ENCODE measurements at places on chromosomes 16 and 17.

DNA sequence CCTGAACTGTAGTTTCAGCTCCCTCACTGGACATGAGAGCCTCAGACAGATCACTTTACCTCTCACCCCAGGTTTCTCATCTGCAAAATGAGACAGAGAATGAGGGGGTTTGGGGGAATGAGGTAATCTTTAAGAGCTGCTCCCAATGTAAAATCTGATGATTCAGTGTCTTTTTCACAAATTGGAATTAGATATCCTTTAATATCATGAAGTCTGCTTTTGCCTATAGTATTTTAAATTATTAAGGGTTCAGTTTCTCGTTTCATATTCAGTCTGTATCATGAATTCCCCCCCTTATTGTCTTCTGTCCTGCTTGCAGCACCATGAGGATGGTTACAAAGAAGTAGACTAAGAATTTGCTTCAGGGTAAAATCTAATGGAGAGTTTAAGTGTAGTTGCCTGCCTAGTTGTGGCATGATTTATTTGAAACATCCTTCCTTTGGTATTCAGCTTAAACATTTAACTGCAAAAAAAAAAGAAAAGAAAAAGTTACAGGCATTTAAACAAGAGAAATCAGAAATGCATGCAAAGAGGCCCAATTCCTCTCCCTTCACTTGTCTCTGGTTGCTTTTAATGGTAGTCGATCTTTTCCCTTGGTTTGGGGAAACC is 77.3 kb downstream of the WNT3 start:
- DNase-seq, result no peak

DNA sequence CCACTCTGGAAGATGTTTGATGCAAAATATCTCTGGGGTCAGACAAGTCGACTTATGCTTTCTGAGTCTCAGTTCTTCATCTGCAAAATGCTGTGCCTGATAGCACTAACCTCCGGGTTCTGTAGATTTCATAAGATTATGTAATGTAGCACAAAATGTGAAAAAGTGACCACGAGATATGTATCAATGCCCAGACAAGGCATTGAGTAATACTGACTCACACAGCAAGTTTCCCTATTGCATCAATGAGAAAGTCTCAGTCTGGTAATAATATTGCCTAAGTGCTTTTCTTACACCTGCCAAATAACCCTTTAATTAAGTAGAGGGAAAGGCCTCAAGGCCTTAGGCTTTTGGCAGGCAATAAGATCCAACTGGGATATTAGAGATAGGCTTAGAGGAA is 41.4 kb upstream of the MMP2 start:
- DNase-seq, result no peak

GRCh38 chr17:40895106-40895730 is 10.2 kb upstream of the KRT20 start:
- DNase-seq, result no peak

GRCh38 chr16:81861915-81862314 is 82.8 kb downstream of the PLCG2 start:
- DNase-seq, result no peak

- DNase-seq, result no peak
These were observed 28.3 kb downstream of the ALDH3A2 start for GRCh38 chr17:19676896-19677295.

GRCh38 chr16:67283826-67284555 is 4.7 kb downstream of the PLEKHG4 start:
- DNase-seq, result no peak

DNA sequence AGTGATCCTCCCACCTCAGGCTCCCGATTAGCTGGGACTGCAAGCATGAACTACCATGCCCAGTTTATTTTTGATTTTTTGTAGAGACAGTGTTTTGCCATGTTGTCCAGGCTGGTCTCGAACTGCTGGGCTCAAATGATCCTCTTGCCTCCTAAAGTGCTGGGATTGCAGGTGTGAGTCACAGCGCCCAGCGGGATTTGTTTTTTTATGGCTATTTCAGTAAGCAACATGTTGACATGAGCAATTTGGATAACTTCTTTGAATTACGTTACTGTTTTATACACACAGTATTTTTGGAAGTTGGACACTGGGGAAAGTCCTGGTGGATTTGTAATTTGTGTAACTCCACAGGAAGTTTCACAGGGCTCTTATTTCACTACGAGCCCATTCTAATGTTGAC is 18.5 kb upstream of the RHOT1 start:
- DNase-seq, result no peak

- DNase-seq, result no peak
These were observed 73.6 kb downstream of the KLHDC4 start for GRCh38 chr16:87692176-87692575.

- no peak for DNase-seq
These were observed 54.4 kb downstream of the MPRIP start for GRCh38 chr17:17096438-17097178.

- no peak for DNase-seq
These were observed 18.2 kb downstream of the SCN4A start for GRCh38 chr17:63954402-63955063.

GRCh38 chr16:86791287-86792035 is 213.1 kb downstream of the FOXL1 start:
- DNase-seq, result peak; percentile 42

DNA sequence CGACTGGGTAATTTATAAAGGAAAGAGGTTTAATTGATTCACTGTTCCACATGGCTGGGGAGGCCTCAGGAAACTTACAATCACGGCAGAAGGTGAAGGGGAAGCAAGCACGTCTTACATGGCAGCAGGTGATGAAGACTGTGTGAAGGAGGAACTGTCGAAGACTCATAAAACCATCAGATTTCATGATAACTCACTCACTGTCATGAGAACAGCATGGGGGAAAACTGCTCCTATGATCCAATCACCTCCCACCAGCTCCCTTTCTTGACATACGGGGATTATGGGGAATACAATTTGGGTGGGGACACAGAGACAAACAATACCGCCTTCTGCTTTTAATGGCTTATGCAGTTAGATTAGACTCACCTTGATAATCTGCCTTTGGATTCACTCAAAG is 19.4 kb upstream of the IRF8 start:
- no peak for DNase-seq

- DNase-seq, result no peak
These were observed 8.6 kb downstream of the ESRP2 start for GRCh38 chr16:68227183-68227793.

- peak; percentile 81 for DNase-seq
These were observed 14.2 kb downstream of the ANKFY1 start for GRCh38 chr17:4249452-4250029.

DNA sequence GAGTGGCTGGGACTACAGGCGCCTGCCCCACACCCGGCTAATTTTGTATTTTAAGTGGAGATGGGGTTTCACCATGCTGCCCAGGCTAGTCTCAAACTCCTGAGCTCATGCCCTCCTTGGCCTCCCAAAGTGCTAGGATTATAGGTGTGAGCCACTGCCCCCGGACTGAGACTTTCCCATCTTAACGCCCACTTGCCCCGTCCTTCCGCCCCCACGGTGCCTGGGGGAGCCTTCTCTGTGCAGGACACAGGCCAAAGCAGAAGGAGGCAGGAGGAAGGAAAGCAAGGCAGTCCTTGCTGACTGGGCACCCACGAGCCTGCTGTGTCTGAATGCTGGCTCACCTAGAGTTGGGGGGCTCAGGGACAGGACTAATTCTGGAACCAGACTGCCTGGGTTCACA is 17.6 kb upstream of the GNG13 start:
- DNase-seq, result no peak

- no peak for DNase-seq
These were observed 78.4 kb downstream of the CNGB1 start for GRCh38 chr16:57892447-57893096.

DNA sequence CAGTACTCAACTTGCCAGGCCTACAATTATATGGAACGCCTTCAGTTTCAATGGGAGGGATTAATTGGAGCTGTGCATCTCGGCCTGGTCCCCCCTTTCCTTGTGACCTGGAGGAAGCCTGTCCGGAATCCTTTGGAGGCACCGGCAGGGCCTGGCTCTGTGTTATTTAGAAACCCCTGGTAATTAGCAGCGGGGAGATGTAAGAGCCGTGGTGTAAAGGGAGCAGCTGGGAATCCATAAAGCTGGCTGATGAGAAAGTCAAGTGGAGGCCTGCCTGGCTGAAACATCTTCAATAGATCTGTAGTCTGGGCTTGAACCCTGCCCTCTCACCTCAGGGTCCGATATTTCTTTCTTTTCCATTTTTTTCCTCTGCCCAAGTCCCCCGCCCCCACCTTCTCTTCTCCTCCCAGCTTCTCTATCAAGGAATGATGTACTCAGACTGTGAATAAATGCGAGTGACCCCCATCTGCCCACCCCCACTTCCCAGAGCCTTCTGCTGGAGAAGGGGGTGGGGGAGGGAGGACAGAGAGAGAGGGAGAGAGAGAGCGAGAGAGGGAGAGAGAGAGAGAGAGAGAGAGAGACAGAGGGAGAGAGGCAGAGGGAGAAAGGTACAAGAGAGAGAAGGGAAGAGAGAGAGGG is 495.5 kb upstream of the ZFHX3 start:
- DNase-seq, result no peak

- no peak for DNase-seq
These were observed 32.4 kb upstream of the ENPP7 start for GRCh38 chr17:79698146-79698846.

DNA sequence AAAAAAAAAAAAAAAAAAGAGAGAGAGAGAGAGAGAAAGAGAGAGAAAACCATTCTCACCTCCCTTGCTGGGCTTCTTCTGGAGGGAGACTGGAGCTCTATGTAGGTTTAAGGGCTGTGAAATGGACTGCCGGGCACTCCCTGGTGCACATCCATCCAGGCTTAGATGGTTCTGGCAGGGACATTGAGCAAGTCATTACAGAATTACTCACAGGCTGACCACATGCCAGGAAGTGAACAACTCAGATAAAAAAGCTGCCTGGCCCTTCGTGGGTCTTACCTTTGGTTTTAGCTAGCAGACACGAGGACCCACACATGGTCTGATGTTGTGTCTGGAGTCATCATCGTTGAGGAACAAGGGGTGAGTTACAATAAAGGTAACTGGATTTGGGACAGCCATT is 847.4 kb upstream of the EEF2KMT start:
- no peak for DNase-seq

DNA sequence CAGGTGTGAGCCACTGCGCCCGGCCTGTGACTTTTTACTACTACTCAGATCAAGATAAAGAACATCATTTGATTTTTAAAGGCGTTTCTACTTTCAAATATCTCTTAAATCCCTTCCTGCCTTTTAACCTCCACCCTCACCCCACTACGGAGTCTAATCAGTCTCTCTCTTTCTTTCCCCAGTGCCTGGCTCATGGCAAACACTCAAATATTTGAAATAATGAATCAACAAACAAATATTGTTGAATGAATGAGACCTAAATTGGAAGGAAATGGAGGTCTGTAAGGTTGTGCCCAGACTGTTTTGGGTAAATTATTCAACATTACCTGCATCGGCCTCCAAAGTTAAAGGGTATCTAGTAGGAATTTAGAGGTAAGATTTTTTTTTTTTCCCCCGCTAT is 14.7 kb downstream of the COPZ2 start:
- DNase-seq, result no peak

- peak; percentile 80 for DNase-seq
These were observed 7.6 kb downstream of the HDAC5 start for GRCh38 chr17:44115585-44116415.

GRCh38 chr16:53041320-53042051 is 11.2 kb downstream of the CHD9NB start:
- DNase-seq, result peak; percentile 59

- DNase-seq, result peak; percentile 33
These were observed 5.7 kb upstream of the LPO start for GRCh38 chr17:58232707-58233156.

GRCh38 chr16:61820398-61820797 is 215.8 kb downstream of the CDH8 start:
- DNase-seq, result no peak

GRCh38 chr17:41680426-41681040 is 8.2 kb upstream of the EIF1 start:
- no peak for DNase-seq

DNA sequence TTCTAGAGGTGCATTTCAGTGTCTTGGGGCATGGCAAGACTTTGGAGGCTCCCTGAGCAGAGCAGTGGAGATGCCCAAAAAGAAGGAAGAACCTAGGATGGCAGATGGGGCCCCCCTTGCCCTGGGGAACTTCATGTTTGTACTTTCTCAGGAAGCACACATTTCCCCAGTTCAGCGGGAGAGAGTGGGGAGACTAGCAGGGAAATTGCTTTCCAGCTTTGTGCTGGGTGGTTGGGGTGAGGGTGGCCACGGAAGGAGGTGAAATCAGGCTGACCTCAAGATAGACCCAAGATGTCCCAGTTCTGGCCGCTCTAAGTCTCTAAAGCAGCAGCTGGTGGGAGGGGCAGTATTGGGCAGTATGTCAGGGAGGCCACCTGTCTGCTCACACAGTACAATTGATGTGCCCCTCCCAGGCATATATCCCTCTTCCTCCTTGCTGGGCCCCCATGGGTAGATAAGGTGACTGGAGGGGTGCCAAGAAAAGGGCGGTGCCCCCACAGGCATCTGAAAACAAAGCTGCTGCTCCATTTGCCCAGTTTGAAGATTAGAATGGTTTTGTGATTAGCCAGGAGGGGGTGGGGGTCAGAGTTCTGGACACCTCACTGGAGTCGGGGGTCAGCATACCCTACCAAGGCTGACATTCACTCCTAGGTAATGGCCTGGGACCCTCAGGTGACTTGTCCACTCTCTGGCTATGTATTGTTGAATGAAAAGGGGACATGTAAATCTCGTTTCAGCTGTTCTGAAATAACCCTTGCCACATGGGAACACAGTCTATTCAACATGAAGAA is 17.1 kb upstream of the NAGLU start:
- no peak for DNase-seq

GRCh38 chr16:74987027-74987681 is 2.2 kb upstream of the WDR59 start:
- DNase-seq, result no peak

DNA sequence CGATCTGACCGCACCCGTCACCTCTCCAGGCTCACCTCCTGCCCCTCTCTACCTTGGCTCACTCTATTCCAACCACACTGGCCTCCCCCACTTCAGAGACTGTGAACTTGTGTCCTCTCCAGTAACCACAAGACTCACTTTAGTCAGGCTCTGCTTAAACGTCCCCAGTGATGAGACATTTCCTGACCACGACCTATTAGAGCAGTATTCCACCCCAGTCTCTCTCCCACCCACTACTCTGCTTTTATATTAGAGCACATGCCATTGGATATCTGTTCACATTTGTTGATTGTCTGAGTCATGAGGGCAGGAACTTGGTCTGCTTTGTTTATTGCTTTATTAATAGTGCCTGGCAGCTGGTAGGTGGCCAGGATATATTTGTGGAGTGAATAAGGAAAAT is 20.1 kb downstream of the COX11 start:
- no peak for DNase-seq

- no peak for DNase-seq
These were observed 5.1 kb downstream of the LYRM9 start for GRCh38 chr17:27888067-27888466.
